Activated effector memory CD4-positive, alpha-beta T cell treated with Interleukin-2 at 50 U/mL for 16 hours (primary cell): ENCODE measurements at places on chromosomes 6 and 20.

DNA sequence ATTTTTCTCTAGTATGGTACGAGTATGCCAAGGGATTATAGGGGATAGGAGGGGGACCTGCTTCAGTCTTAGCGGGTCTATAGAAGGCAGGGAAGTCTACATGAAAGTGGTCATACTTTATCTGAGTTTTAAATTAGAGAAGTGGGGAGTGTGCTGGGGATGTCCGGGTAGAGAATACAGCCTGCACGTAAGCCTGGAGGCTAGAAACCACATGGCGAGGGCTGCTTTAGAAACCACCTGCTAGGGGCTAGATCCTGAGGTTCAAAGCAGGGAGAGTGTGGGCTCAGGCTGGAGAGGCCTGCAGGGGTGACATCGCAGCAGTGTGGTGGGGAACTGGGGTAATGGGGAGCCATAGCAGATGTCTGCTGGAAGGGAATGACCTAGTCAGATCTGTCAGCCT lies 85.2 kb downstream of the VEGFA start:
- no peak for DNase-seq

- DNase-seq = no peak
Observed at GRCh38 chr20:4546342-4546741, 175.4 kb upstream of the PRND start.

GRCh38 chr6:87444362-87444761 lies 28.4 kb upstream of the SLC35A1 start:
- DNase-seq = no peak

DNA sequence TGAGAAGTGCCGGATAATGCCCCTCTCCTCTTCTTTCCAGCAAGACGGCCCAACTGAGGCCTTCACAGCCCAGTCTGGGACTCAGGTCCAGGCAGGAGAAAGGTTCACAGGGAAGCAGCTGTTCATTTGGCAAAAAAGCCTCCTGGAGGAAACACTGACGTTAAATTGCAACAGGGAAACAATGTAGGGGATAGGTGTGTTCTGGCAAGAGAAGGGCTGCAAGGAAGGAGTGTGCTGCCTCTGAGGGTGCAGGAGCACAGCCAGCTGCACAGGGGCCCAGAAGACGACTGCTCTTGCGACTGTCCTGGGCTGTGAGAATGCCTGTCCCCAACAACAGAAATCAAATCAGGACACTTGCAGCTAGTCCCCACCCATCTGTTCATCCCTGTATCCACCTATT lies 70.6 kb upstream of the PMEPA1 start:
- DNase-seq = no peak

DNA sequence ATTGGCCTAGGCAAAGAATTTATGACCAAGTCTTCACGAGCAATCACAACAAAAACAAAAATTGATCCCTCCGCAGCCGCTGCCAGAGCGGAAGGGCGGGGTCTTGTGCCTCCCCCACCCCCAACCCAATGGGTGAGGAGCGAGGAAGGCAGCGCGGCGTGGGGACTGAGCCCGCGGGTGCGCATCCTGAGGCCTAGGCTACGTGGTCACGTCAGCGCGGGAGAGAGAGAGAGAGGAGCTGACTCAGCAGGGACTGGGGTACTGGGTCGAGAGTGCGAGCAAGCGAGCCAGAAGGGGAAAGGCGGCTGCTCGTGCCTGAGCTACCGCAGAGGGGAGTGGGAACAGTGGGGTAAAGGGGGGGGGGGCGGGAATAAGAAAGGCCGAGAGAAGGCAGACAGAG lies 90.1 kb upstream of the FERMT1 start:
- no peak for DNase-seq

- peak; percentile 54 for DNase-seq
Observed at GRCh38 chr20:35490736-35491181, 35.4 kb downstream of the CEP250 start.

GRCh38 chr6:133805876-133806275 lies 83.0 kb upstream of the TCF21 start:
- DNase-seq = no peak

DNA sequence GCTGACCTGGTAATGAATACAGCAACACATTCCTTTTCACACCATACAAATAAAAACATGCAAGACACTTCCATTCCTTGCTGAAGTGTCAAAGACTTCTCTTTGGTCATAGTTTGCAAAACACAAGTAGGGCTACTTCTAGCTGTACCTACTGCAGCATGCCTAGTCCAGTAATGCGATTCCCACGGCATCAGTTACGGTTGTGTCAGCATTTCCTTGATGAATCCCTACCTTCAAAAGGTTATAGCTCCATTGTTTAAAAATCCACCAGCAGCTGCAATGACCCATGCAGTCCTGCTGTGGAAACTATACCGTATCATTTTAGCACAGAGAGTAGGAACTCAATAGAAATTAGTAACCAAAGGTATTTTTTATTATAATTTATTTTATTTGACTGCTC lies 1371.5 kb downstream of the EPHA7 start:
- DNase-seq = no peak

DNA sequence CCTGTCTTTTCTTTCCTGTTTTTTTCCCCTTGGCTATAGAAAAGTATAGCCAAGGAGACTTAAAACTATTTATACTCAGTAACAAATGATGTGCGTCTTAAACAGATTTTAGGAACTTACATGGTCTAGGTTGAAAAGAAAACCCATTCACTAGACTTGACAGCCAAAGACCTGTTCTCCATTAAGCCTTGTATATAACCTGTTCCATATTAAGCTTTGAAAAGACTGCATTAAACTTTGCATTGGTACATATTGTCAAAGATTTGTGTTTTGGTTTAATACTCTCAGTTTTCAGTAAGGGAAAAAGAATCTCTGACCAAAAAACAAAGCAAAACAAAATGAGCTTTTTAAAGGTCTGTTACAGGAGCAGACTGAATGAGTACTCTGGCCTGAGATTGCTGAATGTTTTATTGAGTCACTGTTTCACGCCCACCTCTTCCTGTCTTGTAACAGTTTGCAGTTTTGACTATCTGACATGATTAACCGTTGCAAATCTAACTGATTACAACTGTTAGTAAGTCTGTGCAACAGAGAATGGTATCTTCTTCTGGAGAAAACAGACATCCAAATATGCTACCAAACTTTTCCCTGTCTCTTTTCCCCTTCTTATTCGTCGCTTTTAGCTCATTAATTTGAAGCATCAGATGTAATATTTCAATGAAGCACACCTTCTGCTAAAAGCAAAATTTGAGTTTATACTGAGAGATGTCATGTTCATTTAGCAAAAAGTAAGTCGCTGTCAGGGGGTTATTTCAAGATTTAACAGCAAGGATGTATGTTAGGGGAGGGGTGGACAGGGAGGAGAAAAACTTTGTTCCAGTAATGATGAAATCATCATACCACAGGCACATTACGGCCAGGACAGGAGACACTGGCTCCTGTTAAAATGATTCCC lies 59.1 kb upstream of the SUPT3H start:
- no peak for DNase-seq

DNA sequence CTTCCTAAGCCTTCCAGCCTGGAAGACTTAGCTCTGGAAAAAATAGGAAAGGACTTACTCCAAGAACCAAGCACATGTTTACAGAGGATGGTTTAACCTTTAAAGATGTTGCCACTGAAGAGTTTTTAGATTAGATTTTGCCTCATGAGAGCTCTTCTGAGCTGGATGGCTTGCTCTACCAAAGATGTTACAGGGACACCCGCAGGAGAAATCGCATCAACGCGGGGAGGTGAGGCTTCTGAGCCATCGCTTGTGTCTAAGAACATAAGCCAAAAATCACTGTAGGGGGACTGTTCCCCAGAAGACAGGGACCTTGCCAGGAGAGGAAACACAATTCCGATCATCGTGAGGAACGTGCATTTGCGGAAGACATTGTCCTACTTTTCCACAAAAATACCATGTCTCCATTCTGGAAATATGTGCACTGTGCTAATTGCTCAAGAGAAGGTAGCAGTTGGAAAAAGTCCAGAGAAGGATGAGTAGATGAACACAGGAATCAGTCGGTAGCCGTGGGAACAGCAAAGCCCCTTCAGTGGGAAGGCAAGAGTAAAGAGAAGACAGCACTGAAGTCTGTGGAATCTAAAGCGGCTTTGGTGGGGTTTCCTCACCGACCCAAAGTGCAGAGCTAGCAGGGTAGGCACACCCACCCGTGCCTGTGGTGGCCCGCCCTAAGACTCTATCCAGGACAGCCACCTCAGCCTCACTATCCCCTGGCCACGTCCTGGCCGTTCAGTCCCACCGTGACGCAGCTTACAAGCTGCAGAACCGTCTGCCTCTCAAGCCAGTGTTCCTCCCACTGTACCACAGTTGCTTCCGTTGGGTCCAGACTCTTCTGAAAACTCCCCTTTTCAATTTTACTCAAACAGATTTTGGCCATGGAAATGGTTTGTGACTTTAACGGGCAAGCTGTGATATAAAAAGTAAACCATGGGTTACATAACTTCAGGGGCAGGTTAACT lies 334.8 kb downstream of the NRN1 start:
- no peak for DNase-seq

DNA sequence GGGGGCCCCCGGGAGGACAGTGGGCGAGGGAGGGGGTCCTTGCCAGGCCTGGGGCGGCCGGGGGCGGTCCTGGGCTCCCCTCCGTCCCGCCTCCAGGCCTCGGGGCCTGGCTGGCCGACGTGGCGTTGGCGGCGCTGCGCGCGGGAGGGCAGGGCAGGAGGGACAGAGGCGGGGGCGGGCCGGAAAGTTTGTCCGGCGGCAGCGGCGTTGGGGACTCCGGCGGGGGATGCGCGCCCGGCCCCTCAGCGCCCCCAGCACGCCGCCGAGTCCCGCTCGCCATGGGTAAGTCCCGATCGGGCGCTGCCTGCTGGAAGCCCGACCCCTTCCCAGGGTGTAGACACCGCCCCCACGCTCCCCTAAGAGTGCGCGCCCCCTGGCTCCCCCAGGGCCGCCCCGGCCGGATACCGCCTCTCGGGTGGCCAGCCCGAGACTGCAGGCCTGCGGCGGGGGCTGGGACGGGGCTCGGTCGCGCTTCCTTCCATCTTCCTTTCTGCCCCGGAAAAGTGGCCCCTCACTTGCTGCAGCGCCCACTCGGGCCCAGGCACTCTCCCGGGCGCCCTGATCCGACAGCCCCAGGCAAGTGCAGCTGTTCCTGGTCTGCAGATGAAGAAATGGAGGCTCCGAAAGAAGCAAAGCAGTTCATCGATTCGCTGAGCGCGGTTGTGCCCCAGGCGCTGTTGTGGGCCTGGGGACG lies at the start of gene SLC2A10:
Gene SLC2A10 (plus strand): TSS at position 191 of the 694 bp plus-strand sequence. CDS start 88 bp downstream, at position 279.
- DNase-seq = no peak
